ENCODE measurements at places on chromosomes 1 and 21.
A peak's percentile ranks its signal among the peaks of the same experiment; 100 is the strongest.

DNA sequence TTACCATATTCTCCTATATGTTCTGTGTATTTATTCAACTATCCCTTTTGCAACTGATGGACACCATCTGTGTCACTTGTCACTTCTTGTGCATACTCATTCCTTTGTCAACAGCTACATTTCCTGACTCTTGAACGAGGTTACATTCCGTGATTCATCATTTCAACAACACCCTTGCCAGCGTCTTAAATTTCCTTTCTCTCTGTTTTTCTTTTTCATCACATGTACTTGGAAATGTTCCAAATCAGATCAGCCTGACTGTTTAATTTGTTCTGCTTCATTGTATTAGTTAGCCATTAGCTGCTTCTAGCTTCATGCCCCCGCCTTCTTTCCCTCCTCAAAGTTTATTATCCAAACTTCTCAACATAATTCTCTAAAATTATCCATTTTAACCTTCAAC is 173.0 kb downstream of the ADGRL4 start:
- DNase-seq, result no peak

- no peak for DNase-seq
Measured at GRCh38 chr1:33097137-33097611, 16.2 kb downstream of the AZIN2 start.

DNA sequence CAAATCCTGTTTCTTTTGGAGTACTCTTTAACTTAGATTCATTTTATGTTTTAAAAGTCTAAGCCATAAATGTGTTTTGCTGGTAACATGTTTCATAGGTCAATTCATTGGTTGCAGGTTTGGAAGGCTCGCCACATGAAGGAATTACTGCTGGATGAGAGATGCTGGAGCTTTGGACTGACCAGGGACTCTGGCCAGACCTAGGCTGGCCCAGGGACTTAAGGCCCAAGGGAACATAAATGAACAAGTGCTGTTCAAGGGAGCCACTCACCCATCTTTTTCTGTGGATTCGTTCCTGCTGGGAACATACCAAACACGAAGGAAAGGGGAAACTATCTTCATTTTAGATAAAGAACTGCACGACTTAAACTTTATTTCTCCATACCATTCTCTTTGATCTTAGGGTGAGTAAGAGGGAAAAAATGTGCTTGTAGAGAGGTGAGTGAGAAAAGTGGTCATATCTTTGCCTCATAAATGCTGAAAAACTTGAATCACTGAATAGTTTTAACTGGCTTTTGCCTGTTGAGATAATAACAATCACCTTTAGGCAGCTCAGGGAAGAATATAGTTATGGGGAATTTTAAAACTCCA is 15.3 kb upstream of the SHCBP1L start:
- DNase-seq, result no peak

DNA sequence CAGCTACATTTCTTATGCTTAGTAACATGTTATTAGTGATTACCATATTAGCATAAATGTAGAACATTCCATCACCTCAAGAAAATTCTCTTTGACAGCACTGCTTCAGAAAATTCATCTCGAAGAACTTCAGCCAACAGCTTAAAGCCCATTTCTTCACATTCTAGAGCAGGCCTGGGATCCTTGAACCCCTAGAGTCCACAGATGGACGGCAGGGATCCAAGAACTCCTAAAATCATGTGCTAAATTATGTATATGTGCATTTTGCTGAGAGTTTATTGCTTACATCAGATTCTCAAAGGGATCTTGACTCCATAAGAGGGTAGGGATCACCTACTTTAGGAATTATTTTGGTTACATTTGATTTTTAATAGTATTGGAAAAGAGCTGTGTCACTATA is 76.2 kb upstream of the TEKT2 start:
- DNase-seq, result no peak

GRCh38 chr1:159965263-159965662 is 11.2 kb upstream of the SLAMF9 start:
- no peak for DNase-seq

DNA sequence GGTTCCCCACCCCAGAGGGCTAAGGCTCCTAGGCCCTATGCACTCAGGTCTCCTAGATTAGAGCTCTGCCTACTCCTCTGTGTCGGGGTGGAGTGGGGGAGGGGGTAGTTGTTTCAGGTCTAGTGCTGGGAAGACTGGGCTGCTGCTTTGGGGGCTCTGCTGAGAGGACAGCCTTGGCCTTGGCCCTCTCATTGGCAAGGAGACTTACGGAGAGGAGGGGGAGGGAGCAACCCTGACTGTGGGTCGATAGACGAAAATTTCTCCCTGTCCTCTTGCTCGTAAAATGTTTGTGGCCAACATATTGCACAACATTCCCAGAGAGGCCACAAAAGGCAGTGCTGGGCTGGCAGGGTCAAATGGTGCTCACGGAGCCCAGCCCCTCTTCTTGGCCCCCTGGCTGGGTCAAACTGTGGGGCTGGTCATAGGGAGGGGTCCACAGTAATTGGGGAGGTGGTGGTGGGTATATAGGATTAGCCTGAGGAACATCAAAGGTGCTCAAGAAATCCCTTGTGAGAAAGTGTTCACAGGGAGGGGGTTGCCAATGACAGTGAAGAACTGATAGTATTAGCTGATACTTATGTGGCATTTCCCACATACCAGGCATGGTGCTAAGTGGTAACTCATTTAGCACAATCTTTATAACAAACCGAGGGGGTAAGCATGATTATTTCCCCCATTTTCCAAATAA is 8.5 kb upstream of the DMBX1 start:
- DNase-seq, result no peak

DNA sequence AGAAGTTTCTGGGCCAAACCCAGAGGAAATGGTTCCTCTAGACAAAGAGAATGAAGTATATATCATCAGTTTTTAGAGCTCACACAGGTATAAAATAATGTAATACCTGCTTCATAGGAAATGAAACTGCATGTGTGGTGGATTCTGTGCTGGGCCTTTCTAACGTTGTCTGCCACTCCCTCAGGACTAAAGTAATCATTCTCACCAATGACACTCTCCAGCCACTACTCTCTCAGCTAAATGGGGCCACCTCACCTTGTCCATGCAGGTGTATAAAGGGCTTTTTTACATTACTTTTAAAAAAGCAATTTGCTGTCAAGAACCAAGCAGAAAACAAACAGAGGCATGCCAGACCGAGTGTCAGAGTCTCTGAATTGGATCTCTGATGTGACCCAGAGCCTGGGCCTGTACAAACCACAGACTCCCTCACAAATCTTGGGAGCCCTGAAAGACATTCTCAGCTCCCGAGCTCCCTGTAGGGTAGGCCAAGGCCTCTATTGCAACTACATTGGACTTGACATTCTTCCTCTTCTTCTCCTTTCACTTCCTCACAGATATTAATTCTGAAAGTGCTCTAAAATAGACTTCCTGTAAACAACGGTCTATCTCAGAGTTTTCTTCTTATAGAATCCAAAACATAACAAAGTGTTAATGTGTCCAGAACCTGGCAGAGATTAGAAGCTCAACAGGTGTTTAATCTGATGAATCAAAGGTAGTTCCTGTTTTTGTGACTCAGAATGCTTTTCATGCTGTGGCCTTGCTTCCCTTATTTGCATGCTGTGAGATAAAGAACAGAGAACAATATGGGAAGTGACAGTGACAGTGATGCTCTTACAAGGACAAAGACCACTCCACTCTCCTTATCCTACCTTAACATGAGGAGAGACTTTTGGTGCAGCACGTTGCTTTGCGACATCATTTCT is 8.6 kb downstream of the AIM2 start:
- DNase-seq, result peak; percentile 40

DNA sequence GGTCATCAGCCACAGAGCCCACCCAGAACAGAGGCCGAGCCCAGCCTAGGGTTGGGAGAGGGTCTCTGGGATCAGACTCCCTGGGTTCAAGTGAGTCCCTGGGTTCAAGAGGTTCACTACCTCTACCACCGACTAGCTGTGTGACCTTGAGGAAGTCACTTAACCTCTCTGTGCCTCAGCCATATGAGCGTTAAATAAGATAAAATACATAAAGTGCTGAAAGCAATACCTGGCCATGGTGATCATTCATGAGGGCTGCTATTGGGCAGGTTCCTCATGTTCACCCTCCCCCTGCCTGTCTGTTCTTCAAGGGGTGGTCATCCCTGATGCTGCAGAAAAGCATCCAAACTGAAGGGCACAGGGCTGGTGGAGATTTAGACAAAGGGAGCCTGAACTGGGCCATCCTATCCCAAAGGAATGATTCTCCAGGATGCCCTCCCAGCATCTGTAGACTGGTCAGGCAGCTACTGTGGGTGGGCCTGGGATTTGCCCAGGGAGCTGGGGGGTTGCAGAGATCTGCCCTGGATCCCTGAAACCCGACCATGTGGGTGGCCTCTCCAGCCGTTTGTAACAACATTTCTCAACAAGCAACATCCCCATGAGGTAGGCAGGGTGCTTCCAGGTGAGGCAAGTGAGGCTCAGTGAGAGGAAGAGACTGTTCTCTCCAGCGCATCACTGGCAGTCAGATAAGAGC is 196.6 kb downstream of the MATN1 start:
- no peak for DNase-seq

DNA sequence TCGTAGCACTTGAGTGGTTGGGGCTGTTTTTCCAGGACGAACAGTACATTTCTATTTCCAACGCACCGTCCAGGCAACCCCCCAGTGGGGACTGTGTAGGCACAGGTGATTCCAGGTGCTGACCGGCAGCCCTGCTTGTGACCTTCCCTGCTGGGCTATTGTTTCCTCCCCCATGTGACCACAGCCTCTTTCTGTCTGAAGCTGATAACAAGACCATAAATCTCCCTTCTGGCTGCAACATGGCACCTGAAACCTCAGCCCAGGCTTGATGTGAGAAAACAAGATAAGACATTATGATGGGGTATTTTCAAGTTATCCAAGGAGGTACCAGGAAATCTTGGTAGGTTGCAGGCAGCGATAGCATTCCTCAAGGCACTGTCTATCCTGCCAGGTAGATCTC is 48.2 kb downstream of the HLX start:
- DNase-seq, result no peak

DNA sequence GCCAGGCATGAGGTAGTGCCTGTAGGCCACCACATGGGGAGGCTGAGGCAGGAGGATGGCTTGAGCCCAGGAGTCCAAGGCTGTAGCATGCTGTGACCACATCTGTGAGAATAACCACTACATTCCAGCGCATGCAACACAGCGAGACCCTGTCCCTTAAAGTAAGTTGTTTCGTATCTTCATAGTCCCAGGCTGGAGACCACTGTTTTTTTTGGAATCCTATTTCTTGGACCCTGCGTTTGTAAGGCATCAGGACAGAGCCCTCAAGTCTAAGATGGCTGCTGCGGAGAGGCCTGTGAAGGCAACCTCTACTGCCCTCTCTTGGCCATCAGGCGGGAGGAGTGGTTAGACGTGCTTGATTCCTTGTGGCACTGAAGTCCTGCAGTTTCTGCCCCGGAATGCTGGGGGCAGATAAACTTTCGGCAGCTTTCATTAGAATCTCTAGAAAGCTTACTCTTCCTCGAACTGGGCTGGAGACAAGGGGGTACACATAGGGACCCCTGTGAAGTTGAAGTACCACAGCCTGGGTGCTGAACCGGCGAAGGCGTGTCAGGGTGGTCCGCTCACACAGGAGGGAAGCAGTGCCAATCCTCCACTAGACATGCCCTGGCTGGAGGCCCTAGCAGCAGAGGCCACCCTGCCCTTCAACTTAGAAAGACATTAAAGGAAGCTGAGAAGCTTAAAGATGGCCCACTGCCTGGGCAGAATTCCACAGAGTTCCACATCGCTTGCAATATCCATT is 36.6 kb downstream of the RABIF start:
- no peak for DNase-seq

DNA sequence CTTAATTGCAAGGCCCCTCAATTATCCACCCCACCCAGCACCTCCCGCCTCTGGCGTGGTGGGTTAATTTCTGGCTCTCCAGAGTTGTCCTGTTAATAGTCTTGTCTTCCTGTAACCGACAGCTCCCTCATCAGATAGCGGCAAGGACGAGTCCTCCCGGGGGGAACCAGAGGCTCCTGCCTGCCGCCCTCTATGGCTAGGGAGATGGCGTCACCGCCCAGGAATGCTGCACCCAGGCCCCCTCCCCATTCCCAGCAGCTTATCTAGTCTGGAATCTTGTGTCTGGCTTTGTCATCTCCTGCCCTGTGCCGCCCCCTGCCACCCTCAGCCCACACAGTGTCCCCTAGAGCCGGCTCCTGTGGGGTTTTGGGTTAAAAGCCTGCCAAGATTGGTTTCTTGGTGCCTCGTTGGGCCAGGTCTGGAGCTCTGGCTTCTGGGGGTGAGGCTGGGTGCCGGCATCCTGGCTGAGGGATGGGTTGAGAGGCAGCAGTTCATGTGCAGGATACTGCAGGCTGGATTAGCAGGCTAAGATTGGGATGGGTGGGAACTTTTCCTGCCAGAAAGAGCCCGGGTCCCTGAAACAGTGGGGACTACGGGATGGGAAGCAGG is 48.8 kb downstream of the EDN2 start:
- no peak for DNase-seq

DNA sequence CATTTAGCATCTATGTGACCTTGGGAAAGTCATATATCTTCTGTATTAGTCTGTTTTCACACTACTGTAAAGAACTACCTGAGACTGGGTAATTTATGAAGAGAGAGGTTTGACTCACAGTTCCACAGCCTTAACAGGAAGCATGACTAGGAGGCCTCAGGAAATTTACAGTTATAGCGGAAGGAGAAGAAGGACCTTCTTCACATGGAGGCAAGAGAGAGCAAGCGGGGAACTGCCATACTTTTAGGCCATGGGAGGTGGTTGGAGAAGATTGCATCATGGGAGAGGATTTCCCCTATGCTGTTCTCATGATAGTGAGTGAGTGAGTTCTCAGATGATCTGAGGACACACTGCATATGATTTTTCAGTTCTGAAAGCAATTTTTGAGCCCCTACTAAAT is 87.9 kb downstream of the CLEC20A start:
- no peak for DNase-seq

DNA sequence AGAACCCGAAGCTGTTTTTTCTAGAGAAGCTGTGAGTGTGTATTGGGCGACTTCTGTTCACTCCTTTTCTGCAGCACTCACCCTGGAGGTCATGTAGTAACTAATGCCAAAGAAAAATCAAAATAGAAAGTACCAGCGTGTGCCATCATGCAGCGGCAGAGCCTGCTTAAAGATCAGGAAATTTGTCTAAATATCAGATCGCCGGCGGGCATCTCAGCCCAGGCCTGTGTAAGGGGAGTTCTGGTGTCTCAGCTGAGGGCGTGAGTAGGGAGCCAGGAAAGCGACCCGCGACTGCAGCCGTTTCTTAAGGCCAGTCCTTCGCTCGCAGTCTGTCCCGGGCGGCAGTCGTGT is 768 bp downstream of the EDARADD start:
- no peak for DNase-seq

GRCh38 chr1:24748191-24749121 is 3.2 kb downstream of the CLIC4 start:
- peak; percentile 55 for DNase-seq

GRCh38 chr1:55301912-55302311 is 86.7 kb upstream of the USP24 start:
- no peak for DNase-seq

GRCh38 chr1:78652019-78652560 is 2.5 kb downstream of the IFI44 start:
- no peak for DNase-seq

DNA sequence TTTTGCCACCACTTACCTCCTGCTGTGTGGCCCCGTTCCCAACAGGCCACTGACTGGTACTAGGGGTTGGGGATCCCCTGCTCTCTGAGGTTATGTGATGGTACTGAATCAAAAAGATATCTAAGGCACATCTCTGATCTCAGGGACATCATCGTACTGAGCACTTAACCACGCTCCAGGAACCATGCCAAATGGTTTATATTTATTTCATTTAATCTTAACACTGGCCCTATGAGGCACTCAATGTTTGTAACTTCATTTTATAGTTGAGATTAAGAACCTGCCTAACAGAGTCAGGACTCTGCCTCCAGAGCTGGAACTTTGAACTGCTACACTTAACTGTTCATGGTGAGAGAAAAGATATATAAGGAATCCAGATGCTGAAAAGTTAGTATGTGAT is 98.0 kb upstream of the HP1BP3 start:
- DNase-seq, result no peak

All from activated B cell treated with CpG ODN at 0.5 μM for 24 hours (primary cell).